ENCODE measurements at places on chromosomes 2 and 18.
A peak's percentile ranks its signal among the peaks of the same experiment; 100 is the strongest.

- DNase-seq, result no peak
Measured at GRCh38 chr2:45890819-45891218, 239.3 kb downstream of the PRKCE start.

DNA sequence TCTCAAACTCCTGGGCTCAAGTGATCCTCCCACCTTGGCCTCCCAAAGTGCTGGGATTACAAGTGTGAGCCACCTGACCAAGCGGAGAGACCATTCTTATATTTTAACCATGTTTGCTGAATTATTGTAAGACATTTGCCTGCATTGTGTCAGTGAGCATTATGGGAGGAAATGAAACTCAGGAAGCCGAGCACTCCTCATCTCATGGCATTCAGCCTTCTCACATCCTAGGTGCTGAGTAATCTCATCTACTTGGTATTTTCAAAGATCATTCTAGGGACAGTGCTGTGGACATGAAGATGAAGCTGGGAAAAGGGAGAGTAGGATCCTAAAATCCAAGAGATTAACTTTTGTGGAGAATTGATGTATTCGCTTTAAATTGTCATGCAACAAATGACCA is 66.1 kb downstream of the NAPG start:
- no peak for DNase-seq

GRCh38 chr2:171158790-171159371 is 1.8 kb downstream of the TLK1 start:
- DNase-seq, result no peak

DNA sequence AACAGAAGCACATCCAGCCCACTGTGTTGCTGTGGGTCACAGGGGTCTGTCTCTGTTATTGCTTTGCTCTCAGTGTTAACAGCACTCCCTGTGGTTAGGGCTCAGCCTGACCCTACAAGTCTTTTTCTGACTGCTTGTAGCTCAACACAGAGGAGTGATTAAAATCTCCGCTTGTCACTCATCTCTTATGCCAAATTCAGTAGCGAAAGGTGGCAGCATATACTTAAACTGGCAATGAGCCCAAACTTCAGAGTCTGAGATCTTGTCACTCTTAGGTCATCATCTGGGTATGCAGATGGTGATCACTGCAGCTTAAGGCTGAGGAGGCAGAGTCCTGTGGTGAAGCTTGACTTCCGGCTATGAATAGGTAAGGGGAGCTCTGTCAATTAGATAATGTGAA is 63.3 kb upstream of the CSRNP3 start:
- no peak for DNase-seq

GRCh38 chr2:226916669-226917068 is 80.8 kb downstream of the RHBDD1 start:
- no peak for DNase-seq

DNA sequence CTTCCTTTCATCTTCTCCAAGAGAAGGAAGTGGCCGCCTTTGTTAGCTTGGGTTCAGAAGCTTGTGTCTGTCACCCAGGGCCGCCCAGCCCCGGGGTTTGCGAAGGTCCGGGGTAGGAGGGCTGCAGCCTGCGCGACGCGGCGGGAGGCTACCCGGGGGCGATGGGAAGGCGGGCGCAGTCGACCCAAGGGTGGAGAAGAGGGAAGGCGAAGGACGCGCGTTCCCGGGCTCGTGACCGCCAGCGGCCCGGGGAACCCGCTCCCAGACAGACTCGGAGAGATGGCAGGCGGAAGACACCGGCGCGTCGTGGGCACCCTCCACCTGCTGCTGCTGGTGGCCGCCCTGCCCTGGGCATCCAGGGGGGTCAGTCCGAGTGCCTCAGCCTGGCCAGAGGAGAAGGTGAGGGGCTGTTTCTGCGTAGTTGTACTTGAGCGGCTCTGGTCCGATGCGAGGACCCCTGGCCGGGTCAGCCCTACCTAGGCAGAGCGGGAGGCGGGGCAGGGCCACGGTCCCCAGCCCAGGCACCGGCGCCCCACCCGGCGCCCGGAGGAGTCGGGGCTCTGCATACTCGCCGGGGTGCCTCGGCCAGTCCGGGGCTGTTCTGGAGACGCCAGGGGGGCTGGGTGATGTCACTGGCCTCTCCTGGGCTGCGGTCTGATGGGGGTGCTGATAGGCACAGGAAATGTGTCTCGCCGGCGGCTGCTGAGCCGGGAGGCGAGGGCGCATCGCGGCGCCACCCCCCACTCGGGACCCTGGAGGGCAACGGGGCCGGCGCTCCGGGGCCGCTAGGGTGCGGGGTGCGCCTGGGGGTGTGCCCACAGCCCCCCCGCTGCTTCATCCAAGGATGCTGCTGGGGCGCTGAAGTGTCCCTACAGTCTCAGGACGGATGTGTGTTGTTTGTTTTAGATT is at the start of gene QPCT:
TSS of gene QPCT (plus strand) at position 178 of the 909 bp plus-strand sequence. CDS start at position 280, 102 bp downstream.
- peak; percentile 48 for DNase-seq

- DNase-seq, result no peak
Measured at GRCh38 chr2:155825876-155826275, 506.6 kb downstream of the NR4A2 start.

DNA sequence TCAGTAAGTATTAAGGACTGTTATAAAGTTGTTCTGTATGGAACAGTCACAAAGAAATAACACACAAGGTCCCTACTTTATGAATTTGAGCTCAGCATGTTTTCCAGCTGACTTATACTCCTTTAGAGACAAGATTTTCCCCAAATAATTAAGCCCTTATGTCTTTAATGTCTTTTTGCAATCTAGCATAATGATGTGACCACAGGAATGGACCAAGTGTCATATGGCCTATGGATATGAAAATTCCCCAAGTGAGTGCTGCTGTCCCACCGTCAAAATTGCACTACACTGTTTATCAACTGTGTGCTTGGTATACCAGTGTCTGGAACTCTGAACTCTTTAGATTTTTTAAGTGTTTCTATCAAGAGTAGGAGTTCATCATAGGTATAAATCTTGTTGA is 369.6 kb downstream of the PID1 start:
- no peak for DNase-seq

GRCh38 chr2:28750316-28751251 is 1.0 kb upstream of the PPP1CB start:
- no peak for DNase-seq

DNA sequence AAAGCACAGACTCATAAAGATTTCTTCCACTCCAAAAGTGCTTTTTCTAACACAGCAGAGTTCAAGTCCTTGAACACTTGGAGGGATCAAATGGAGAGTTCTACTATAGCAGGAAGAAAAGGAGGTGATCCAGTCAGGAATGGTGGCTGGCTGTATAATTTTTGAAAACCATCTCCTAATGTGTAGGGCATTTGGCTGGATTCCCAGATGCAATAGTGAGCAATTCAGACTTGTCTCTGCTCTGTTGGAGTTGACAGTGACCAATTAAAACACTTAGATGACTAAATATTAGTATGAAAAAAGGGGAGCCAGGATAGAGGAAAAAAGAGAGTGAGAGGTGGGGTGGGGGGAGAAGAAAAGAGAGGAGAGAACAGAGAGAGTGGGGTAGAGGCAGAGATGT is 5.3 kb upstream of the G6PC2 start:
- DNase-seq, result no peak

GRCh38 chr2:224948859-224949258 is 93.4 kb downstream of the DOCK10 start:
- no peak for DNase-seq

- DNase-seq, result peak; percentile 38
Measured at GRCh38 chr18:48007955-48008701, 77.7 kb upstream of the SMAD2 start.

DNA sequence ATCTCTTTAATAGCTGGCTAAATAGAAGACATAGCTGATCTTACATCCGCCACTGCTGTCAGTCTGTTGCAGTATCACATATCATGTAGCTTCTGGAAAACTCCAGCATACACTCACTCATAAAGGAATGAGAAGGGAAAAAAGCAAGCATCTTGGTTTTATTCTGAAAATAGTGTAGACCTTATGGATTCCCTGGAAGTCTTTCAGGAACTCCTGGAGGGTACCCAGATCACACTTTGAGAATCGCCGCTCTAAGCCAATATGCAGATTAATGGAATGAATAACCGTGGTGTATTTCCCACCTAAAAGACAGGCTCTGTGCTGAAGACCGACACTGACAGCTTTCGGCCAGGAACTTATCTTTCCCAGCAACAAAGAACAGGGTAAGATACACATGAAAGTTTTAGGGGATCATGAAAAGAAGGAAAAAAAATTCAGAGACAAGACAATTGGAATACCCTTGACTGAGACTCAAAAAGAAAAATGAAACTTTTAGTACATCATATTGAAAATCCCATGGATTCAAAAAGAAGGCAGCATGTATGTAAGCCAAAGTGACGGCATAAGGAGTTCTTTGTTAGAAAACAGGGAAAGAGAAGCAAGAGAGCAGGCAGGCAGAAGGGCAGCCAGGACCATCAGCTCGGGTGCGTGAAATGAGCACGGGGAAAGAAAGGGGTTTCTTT is 56.4 kb upstream of the SEC11C start:
- no peak for DNase-seq

- DNase-seq, result no peak
Measured at GRCh38 chr18:58232668-58233067, 188.6 kb downstream of the NEDD4L start.

GRCh38 chr18:25518716-25519053 is 166.7 kb upstream of the ZNF521 start:
- DNase-seq, result no peak

DNA sequence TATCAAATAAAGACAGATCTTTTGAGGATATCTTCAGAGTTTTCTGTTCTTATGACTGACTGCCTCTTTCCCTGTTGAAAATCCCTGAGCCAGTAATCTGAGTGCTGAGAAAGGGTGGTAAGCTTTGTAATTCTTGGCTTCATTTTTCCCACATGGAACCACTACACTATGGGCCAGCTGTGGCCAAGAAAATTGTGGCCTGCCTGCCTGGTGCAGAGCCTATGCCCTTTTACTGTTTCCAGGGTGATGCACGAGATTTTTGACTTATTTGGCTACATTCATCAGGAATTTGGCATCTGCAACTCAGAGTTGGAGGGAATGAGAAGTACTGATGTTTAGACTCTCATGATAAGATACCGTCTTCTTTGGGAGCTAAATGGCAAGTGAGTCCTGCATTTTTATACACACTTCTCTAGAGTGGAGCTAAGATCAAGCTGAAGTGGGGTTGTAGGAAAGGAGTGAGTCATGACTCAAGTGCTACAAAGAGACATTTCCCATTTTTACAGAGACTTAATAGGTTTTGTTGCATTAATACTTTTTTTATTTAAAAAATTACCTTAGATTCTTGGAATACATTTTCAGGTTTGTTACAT is 328.2 kb upstream of the CDH7 start:
- no peak for DNase-seq

GRCh38 chr2:174815526-174815925 is 51.3 kb upstream of the CHRNA1 start:
- DNase-seq, result no peak

DNA sequence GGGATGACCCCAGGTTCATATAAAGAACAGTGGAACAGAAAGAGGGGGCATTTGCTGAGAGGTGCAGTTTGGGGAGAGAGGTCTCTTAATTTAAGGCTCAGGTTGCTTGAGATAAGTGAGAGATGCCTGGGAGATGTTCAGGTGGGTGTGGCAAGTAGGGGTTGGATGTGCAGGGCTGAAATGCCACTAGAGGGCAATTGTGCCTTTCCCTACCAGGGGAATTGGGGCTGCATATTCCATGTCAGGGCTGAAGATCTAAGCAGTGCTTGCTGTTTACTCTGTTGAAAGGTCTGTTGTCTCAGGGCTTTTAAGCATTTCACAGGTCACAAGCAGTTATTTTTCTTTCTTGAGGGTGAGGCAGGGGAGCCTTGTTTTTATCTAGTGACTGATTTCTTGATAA is 7.8 kb downstream of the CCDC85A start:
- DNase-seq, result no peak

- DNase-seq, result no peak
Measured at GRCh38 chr2:16030206-16031057, 90.1 kb downstream of the MYCN start.

DNA sequence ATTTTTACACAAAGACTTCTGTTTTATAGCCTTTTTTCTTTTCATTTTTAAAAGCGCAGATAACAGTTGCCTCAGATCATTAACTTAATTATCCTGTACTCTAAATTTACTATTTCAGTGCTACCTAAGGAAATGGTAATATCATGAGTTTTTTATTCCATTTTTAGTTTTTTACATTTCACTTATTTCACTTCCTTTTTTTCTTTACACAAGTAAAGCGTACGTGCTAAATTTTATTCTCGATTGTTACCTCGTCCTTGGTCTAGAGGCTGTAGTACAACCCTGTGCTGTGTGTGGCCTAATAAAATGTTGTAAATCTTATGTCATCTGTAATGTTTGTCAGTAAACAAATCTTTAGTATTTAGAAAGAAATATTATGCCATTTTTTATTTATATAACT is 49.2 kb downstream of the CRIM1 start:
- DNase-seq, result no peak

DNA sequence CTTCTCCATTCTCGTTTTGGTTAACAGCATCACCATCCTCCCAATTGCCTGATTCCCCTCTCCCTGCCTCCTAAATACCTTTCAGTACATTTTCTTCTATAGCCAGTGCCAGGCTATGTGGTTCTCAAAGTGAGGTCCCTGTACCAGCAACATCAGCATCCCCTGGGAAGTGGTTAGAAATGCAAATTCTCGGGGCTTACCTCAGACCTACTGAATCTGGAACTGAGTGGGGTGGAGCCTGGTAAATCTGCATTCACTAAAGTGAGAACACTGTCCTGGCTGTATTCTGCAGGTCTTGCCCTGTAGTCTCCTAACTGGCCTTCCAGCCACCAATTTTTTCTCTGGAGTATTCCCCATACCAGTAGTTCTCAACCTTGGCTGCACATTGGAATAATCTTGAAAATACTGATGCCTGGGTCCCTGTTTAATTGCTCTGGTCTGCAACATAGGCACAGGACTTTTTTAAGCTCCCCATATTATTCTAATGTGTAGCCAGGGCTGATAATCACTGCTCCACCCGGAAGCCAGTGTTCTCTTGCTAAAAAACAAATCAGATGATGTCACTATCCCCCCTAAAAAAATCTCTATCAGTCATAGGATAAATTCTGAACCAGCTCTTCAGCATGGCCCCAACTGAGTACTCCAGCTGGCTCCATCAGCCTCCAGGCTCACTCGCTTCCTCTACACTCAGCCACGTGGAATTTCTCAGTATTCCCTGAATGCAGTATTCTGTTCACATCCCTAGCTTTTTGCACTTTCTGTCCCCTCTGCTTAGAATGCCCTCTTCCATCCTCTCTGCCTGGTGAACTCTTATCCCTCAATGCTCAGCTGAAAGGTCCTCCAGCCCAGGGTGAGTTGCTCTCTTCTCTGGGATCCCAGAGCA is 98.4 kb downstream of the CDK15 start:
- DNase-seq, result no peak

GRCh38 chr2:189544318-189545042 is 36.1 kb downstream of the SLC40A1 start:
- no peak for DNase-seq

GRCh38 chr2:177075254-177075653 is 137.3 kb upstream of the HNRNPA3 start:
- DNase-seq, result no peak

GRCh38 chr2:5668682-5669250 is 23.4 kb upstream of the SOX11 start:
- DNase-seq, result no peak

- no peak for DNase-seq
Measured at GRCh38 chr2:8571792-8572499, 109.9 kb upstream of the ID2 start.

- DNase-seq, result no peak
Measured at GRCh38 chr2:45497355-45497754, 113.7 kb downstream of the SRBD1 start.

GRCh38 chr2:102144128-102144527 is 1.6 kb downstream of the IL1R1 start:
- no peak for DNase-seq
